HuH-7.5 (cell line): ENCODE measurements at places on chromosomes 2 and 18.

- DNase-seq, result peak; percentile 3
Measured at GRCh38 chr18:63681449-63682340, 20.0 kb upstream of the SERPINB3 start.

- DNase-seq, result no peak
Measured at GRCh38 chr2:82275599-82275998, 1971.0 kb upstream of the LRRTM1 start.

DNA sequence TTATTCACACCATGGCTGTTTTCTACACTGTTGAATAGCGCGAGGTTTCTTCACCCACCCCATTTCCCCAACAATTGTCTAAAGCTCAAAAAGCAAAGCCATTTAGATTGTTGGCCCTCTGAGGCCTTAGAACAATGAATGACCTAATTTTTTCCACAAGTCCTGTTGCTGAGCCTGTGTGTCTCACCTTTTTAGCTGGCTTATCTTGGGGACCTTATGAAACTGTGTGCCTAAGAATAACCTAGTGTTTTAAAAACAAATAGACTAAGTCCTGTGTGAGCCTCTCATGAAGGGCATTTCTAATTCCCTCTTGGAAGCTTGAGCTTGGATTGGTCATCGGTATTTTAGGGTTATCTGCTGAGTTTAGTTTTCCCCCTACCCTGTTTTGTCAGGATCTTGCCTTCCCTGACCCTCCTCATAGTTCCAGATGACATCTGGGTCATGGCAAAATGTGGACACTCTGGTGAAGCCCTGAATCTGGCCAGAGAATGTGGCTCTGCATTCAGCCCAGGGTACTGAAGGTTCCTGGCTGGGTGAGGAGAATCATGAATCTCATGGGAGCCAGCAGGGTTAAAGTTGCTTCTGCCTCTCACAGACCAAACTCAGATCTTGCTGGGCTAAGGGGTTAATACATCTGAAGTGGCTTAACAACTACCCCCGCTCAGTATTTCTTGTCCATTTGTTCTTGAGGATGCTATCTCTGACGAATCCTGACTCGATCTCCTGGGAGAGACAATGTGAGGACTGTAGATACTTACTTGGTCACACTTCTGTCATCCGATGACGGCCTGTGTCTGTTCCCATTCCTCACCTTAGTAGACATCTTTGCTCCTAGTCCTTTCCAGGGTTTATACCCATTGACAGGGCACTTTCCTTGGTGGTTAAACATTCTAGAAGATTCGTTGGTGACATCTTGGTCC is 104.2 kb upstream of the MAP4K3 start:
- DNase-seq, result peak; percentile 10

- no peak for DNase-seq
Measured at GRCh38 chr2:105274046-105274445, 32.5 kb downstream of the GPR45 start.

GRCh38 chr2:151845481-151845880 is 17.3 kb upstream of the ARL5A start:
- no peak for DNase-seq

- no peak for DNase-seq
Measured at GRCh38 chr2:197920592-197921201, 116.3 kb downstream of the PLCL1 start.

DNA sequence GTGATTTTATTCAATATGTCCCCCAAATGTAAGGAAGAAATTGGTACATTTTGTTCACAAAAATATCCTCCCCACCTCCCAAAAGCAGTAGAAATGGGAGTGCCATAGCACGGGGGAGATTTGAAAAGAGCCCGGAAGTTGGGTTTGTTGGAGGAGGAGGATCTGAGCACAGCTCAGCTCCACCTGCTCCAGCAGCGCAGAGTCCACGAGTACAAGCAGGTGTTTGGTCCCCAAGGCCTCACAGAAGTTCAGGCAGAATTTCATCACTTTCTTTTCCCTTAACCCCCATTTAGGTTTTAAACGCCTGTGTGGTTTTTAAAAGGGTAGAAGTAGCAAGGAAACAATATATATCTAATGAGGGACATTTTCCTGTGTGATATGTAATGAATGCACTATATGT is 56.0 kb downstream of the TRAPPC12 start:
- DNase-seq, result no peak

DNA sequence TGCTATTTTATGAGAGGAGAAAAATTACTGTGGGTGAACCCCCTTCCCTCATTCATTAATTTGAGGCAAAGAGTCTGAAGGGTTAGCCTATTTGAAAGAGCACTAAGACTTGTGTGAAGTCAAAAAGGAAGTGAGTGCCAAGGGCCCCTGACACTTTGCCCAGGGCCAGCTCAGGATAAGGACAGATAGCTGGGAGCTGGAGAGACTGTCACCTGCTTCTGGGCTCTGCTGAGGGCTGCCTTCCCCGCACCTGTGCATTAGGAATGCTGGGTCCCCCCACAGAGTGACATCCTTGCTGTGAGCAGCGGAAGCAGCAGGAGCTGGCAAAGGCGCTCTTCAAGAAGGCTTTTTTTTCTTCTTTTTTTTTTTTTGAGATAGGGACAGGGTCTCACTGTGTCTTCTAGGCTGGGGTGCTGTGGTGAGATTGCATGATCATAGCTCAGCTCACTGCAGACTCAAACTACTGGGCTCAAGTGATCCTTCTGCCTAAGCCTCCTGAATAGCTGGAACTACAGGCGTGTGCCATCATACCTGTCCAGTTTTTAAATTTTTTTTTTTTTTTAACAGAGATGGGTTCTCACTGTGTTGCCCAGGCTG is 148.3 kb downstream of the AQP4 start:
- no peak for DNase-seq

GRCh38 chr2:85601771-85602475 is 575 bp downstream of the TMEM150A start:
- DNase-seq, result no peak

GRCh38 chr2:3151153-3151918 is 226.3 kb downstream of the EIPR1 start:
- DNase-seq, result no peak

- peak; percentile 48 for DNase-seq
Measured at GRCh38 chr2:70964596-70965386, 13.6 kb upstream of the ANKRD53 start.

DNA sequence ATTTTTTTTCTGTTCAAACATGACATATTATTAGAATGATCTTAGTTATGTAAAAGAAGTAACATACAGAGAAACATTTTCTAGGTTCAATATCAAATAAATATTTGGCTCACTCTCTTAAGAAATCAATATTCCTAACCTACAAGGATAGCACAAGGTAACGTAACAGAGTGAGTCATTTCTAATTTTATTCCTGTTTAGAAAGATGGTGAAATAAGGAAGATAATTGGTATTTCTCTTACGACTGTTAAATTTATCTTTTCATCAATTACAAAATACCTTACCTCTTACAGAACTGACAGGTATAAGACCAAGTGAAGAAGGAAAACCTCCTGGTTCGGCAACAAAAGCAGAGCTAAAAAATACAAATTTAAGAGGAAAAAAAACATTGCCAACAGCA is 45.1 kb downstream of the PRELID3A start:
- DNase-seq, result no peak

DNA sequence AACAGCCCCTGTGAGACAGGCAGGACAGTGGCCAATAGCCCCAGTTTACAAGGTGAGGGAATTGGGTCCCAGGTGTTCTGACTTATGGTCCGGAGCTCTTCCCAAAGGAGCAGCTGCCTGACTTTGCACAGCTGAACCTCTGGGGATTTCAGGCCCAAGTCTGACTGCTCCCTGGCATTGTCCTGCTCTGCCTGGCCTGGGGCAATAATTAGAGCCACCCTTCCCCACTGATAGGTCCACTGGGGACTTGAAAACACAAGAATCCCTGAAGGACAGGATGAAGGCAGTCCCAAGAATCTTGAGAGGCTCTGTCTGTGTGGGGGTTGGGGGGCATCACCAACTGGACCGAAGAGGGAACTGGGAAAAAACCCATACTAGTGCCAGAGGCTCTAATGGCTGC is 3.7 kb upstream of the FEV start:
- DNase-seq, result no peak

DNA sequence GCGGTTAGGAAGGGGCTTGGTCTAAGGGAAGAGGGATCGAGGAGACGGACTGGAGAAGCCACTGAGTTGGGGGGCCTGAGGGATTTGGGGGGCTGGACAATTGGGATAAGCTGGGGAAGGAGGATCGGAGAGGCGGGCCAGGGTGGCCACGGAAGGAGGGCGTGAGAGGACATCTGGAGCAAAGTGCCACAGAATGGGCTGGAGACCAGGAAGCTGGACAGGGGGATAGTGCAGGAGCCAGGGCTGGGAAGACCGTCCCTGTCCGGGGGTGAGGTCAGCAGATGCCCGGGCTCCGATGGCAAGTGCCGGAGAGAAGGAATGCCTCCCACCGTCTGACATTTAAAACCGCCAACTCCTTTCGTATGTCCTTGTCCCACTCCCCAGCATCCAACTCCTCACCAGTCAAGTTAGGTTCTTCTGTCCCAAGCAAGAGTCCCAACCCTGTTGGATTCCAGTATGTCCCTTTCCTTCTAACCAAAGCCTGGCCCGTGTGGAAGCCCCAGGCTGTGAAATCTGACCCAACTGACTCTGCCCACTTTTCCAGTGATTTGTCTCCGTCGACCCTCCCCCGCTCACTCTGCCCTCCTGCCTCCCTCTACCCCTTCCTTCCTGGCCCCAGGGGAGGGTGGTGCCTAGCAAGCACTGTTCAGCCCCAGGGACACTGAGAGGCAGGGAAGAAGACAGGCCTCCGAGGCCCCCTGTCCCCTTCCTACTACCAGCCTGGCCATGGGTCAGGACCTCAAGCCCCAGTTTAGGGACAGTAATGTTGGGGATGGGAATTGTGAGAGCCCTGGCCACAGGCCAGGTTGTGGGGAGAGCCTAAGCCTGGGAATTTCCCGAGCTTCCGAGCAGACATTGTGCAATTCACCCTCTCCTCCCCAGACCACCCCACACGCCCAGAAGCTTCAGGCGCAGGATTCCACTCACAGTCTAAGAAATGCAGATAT is 31.5 kb upstream of the TMBIM1 start:
- DNase-seq, result peak; percentile 59

- DNase-seq, result no peak
Measured at GRCh38 chr2:206245265-206245672, 29.2 kb upstream of the ZDBF2 start.

DNA sequence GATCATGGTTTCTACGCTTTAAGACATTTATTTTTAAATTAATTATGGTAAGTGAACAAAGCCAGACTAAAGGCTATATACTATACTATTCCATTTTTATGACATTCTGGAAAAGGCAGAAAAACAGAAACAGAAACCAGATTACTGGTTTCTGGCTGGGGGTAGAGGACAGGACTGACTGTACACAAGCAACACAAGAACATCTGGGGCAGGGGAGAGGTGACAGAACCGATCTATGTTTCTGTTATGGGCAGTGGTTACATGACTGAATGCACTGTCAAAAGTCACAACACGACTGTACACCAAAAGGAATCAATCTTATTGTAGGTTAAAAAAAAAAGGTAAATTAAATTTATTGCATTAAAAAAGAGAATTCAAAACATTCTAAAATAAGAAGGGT is 64.7 kb downstream of the PTPN2 start:
- no peak for DNase-seq

DNA sequence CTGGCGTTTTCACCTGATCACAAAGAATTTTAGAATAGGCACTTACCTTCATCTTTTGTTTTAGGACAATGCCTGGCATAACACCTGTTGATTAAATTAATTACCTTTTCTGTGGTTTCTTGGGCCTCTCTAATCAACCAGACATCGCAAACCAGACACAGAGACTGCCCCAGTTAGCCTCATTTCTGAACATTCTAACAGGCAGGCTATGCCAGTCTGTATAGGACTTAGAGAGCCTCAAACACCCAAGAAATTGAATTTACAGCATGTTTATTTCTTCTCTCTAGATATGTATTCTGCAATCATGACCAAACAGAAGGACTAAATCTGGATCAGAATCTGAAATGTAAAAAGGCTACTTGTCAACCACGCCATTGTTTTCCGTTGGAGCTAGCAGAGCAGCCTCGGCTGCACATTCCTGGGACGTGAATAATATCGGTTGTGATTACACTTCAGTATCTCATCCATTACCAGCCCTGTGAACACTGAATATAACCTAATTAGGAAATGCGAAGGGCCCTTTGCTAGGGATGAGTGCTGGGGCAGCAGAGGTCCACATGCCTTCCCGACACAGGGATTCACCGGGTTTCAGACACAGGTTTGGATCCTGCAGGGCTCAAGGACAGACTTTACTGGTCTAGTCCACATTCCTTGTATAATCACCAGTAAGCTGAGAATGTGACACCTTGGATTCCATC is 17.5 kb upstream of the CDC42EP3 start:
- DNase-seq, result no peak

DNA sequence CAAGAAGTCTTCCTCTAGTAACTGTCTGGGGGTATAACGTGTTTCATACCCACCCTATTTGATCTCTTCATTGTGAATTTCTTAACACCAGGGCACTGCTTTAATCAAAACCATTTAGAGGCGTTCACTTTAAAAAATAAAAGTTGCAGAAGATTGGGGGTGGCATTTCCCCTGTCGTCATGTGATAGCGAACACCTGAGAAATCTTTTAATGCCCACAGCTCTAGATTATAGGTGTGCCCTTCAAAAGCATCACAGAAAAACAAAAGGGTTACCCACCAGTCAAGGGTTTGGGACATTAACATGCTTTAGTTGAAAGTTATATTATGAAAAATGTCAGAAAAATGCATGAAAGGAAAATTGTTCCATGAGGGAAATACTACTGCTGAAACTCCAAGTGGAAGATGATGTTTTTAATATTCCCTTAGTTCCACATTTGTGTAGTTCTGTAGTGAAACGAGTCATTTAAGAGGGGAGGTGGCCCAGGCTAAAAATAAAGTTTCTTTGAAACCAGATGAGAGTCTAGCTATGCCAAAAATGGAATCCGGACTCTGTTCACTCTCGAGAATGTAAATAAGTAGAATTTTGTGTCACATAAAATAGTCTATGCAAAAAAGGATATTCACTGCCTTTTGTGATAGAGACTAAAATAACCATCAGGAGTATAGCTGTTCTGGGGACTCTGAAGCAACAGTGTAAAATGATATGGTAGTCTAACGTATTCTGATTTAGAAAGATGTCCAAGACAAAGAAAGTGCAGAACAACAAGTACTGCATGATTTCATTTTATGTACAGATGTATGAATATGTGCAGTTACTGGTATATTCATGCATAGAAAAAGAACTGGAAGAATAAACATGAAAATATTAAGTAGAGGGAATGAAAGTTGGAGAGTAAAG is 95.3 kb downstream of the TMEM247 start:
- no peak for DNase-seq

GRCh38 chr18:76496194-76496890 is 1.3 kb upstream of the ZNF516 start:
- DNase-seq, result no peak

DNA sequence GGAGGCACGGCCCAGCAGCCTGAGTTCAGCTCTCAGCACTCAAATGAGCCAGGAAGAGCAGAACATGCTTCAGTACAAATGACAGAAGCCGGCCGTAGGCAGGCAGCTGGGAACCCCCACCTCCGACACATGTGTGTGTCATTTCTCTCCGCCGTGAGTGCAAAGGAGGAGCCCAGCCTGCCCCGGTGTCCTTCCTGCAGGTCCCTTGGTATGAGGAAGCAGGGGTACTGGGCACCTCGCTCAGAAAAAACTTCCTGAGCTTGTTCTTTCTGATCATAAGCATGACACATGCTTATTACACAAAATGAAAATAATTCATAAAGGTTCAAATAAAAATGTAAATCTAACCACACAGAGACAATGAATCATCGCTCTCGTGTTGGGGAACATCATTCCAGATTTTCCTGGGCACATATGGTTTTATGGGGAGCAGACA is 35.3 kb downstream of the KCNF1 start:
- no peak for DNase-seq
